ENCODE measurements at places on chromosomes 4 and X.

- no peak for DNase-seq
Observed at GRCh38 chr4:183250831-183251230, 69.2 kb downstream of the CLDN22 start.

DNA sequence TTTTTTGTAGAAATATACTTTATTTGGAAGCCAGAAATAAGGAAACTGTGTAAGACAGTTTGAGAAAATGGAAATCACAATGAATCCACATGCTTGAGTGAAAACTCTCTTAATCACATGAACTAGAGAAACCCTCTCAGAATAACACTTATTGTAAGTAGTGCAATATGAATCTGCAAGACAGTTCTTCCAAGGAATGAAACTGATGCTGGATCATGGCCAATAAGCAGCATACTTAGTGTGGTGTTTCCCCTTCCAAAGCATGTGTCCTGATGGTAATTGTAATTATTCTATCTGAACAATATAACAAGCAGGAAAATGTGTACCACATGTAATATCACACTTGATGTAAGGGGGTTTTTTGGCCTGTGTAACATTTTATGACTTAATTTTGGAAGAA lies 1870.5 kb upstream of the TENM3 start:
- no peak for DNase-seq

DNA sequence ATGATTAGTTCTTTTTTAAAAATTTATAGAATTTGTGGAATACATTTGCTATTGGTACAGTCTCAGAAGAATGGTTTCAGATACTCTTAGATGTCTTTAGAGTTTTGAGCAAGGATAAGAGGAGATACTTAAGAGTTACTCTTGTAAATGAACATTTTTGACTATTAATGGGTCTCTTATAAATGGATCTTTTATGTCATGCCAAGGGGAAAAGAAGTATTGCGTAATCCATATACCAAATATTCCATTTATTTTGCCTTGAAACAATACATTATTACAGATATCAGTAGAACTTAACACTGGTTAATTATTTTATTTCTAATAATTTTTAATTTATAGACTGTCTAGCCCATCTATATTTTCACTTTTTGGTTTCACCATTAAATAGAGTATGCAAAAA lies 17.2 kb upstream of the DCAF4L1 start:
- DNase-seq = no peak

GRCh38 chrX:131741103-131741581 lies 197.3 kb downstream of the OR13H1 start:
- no peak for DNase-seq

- DNase-seq = no peak
Observed at GRCh38 chrX:49934148-49934547, 11.8 kb downstream of the CLCN5 start.

GRCh38 chr4:140463182-140463581 lies 34.9 kb downstream of the MGAT4D start:
- DNase-seq = no peak

DNA sequence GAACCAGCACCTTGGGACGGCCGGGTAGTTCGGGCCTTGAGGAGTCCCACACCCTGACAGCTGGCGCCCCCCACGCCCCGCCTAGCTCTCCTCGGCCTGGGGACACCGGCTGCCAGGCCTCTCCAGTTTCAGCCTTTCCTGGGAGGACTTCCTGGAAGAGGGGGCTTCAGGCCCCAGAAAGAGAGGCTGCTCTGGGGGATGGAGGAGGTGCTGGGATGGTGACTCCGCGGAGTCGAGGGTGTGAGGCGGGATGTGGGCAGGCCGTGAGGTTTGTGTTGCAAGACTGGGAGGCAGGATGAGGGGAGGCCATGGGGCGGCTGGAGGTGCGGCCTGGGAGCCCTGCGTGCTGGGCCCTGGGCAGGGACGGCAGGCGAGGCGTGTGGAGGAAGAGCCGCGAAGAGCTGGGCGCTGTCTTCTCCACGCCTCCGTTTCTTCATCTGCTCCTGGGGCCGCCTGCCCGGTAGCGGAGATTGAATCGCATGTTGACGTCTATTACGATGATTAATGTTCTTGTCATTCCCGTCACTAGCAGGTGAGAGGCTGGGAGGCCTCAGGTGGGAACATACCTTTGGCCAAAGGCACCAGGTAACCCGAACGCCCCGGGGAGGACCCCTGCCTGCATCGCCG lies 918 bp upstream of the FGFRL1 start:
- DNase-seq = no peak

- no peak for DNase-seq
Observed at GRCh38 chr4:47386561-47387235, 76.8 kb downstream of the COMMD8 start.

- no peak for DNase-seq
Observed at GRCh38 chr4:77773101-77773500, 46.1 kb downstream of the CNOT6L start.

DNA sequence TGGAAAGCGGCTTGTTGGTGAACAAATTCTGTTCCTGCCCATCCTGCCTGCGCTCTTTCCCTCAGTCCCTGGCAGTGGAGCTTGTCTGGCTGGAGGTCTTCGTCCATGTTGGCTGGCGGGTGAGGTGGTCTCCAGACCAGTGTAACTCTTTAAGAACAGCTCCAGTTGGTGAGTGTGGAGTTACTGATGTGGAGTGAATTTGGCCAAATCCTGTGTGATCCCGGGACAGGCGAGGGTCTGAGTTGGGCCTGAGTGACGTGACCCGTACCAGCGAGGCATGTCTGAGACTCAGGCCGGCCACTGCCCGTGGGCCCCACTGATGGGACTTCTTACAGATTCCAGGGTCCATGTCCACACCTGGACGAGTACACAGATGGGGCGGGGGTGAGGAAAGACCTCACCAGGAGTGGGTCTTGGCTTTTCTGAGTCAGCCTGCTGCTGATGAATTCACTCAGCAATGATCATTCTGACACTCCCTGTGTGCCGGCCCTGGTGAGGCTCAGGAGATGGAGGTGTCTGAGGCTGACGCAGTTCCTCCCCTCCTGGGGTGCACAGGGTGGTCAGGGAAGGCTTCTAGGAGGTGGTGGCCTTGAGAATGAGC lies 45.5 kb downstream of the PSAPL1 start:
- no peak for DNase-seq
